ENCODE measurements at places on chromosomes 12 and 14.

DNA sequence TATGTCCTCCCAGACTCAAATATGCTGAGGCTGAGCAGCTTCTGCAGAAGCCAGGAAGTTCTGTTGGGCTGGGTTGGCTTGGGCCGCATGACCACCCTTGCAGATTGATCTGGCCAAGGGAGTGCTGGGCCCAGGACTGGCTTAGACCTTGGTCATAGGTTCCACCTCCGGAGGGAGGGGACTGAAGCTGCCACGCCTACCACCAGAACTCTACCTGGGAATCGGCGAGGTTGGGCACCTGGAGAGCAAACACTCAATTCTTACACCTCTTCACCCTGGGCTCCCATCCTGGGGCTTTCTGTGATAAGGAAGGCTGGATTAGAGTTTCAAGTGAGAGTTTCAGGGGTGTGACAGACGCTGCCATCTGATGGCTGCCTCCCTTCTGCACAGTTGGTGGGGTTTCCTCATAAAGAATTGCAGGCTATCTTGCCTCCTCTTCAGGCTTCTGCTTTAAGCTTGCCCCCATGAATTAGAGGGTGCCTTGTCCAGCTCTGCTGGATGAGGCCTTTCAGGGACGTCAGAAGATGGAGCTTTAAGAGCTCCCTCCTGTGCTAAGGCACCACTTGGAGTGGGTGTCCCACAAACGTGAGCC lies 5.8 kb downstream of the SLC24A4 start:
- no peak for DNase-seq

GRCh38 chr12:42812086-42812485 lies 222.5 kb upstream of the PRICKLE1 start:
- no peak for DNase-seq

DNA sequence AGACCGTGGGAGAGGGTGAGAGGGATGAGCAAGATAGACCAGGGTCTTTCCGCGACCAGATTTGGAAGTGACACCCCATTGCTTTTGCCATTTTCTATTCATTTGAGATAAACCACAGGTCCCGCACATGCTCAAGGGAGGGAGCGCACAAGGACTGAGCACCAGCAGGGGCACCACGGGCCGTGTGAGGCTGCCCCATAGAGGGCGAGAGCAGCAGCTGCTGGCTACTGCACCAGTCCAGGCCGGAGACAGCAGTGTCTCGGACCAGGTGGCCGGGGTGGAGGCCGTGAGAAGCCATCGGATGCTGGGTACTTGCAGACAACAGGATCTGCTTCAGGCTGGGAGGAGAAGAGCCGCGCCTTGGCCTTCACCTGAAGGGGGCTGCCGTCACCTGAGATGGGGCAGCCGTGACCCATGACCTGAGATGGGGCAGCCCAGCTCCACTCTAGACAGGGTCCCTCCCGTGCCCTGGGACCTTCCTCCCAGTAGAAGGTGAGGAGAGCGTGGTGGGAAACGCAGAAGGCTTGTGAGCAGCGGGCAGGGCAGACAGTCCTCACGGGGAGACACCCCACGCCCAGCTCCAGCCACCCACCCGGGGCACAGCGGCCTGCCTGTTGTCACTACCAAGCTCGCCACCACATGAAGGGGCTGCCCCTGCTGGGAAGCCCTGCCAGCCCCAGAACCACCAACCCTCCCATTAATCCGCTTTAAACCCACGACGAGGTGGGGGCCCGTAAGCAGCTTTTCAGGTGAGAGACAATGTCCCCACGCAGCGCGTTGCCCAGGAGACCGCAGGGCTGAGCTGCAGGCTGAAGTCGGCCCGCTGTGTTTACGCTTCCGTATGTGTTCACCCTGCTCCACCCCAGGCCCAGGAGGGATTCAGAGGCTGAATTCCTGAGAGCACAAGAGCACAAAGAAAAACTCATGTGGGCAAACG lies 61.7 kb upstream of the FBRSL1 start:
- DNase-seq = no peak

DNA sequence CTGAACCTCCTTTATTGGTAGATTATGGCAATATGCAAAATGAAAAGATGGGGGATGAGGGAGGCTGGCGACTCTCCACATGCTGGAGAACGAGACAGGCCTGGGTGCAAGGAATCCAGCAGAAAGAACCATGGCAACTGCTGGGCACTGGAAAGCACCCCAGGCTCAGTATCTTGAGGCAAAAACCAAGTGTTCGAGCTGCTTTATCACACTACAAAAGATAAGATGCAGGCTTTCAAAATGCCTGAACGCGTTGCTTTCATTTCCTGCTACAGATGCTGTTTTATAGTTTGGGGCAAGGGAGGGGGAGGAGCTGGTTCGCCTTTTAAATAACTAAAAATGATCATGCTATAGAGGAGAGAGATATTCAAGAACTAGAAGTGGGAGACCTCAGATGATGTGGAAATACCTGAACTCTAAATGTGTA lies 38.9 kb downstream of the NIN start:
- no peak for DNase-seq

DNA sequence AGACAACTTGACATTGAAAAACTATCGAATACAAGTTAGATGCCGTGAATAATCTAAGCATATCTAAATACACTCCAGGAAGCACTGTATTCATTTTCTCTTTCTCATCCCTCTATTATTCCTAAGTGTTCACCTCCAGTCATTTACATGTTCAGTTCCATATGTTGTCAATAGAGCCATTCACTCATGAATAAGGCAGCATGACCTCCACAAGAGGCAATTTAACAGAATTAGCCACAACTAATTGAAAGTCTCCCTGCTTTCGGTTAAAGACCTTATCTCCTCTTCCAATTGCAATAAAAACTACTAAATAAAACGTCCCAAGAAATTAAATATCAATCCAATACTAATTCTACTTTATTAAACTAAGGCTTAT lies 1.8 kb downstream of the LRIG3 start:
- no peak for DNase-seq

DNA sequence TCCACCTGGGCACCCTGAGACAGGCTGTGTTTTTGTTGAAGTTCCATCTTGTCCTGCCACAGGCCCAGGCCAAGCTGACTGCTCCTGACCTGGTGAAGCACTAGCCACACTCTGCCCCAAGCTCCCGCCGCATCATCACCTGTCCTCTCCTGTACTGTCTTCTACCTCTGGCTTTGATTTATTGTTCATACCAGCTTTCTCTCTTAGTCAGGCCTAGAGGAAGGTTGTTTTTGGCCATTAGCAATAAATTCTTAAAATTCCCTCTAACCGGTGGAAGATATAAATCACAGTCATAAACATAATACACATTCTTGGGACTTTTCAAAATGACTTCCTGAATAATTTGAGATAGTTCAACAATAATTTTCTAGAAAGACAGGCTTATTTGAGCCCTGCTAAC lies 169.4 kb downstream of the DAD1 start:
- no peak for DNase-seq

DNA sequence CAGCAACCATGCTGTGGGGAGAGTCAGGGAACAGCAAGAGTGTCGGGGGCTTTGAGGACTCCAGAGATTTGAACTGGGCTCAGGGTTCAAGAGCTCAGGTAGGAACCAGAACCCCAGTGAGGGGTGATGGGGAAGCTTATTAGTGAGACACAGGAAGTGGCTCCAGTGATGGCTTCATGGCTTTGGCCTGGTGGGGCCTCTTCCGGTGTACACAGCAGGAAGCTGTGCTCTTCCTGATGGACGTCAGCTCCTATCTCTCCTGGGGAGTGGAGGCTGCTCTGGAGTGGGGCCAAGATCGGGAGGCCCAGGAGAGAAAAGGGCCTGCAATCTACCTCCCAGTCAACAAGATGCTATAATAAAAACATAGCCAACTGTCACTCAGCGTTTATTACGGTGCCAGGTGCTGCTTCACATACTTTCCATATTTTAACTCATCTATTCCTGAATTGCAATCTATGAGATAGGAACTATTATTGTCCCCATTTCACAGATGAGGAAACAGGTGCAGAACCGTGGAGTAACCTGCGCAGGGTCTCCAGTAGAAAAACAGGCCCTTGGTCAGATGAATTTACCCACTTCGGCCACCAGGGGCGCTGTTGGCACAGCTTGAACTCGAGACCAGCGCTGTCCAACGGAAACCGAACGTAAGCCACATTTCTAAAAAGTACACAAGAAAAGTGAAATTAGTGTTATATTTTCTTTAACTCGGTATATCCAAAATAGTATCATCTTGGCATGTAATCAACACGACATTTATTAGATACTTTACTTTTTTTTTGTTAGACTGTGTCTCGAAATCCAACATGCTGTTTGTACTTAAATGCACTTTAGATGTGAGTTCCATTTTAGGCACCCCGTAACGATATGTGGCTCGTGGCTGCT lies 63.6 kb upstream of the DLK1 start:
- DNase-seq = peak; percentile 69

- DNase-seq = no peak
Observed at GRCh38 chr14:23492618-23493272, 23.2 kb downstream of the NGDN start.

GRCh38 chr14:68216079-68216478 lies 396.5 kb downstream of the RAD51B start:
- DNase-seq = no peak

DNA sequence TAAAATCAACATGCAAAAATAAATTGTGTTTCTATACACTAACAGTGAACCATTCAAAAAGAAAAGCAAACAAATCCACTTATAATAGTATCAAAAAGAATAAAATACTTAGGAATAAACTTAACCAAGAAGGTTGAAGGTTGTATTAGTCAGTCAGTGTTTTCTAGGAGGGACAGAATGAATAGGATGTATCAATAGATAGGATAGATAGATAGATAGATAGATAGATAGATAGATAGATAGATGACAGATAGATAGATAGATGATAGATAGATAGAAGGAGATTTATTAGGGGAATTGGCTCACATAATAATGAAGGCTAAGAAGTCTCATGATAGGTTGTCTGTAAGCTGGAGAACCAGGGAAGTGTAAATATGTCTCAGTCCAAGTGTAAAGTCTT lies 37.2 kb upstream of the MON2 start:
- DNase-seq = no peak

DNA sequence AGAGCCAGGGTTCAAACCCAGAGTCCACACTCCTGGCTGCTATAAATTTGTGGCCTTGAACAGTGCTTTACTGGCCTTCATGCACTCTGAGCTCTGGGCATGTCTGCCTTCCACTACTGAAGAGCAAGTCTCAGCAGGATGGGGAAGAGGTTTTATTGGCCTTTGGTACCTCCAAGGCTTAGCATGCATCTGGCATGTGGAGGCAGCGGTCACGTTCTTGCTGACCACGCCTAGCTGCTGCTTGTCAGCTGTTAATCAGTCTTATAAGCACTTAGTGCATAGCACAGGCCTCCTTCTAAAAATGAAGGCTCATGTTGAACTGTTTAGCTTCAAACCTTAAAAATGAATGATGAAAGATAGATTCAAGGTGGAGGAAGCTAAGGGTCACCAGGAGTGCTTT lies 177.5 kb downstream of the PELI2 start:
- no peak for DNase-seq

DNA sequence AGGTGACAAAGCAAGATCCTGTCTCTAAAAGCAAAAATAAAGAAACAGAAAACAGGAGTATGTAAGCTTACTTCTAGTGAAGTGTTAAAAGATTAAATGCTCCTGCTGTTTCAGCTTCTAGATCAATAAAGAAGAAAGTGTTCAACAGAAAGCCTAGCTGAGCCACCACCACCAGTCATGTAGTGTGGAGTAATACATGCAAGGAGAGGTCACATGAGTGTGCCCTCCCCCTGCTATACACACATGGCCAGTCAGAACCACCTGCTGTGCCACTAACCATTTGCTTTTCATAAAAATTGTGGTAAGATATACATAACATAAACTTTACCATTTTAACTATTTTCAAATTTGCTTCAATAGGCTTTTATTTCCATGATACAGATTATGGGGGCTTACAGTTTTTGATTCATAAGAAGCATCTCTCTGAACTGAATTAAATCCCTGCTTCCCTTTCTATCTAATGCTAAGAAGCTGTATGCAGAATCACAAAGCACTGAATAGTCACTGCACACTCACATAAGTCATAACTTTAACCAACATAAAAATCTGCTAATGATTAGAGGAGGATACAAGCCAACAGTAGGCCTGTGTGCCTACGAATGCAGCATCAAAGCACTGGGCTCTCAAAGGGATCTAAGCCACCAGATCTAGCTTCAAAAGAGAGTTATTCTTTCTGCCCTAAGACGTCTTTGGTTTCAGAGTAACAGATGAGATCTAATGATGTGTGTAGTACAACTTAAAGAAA lies 515.5 kb downstream of the C12orf50 start:
- no peak for DNase-seq

GRCh38 chr12:25372969-25373817 lies 122.5 kb upstream of the KRAS start:
- DNase-seq = no peak

DNA sequence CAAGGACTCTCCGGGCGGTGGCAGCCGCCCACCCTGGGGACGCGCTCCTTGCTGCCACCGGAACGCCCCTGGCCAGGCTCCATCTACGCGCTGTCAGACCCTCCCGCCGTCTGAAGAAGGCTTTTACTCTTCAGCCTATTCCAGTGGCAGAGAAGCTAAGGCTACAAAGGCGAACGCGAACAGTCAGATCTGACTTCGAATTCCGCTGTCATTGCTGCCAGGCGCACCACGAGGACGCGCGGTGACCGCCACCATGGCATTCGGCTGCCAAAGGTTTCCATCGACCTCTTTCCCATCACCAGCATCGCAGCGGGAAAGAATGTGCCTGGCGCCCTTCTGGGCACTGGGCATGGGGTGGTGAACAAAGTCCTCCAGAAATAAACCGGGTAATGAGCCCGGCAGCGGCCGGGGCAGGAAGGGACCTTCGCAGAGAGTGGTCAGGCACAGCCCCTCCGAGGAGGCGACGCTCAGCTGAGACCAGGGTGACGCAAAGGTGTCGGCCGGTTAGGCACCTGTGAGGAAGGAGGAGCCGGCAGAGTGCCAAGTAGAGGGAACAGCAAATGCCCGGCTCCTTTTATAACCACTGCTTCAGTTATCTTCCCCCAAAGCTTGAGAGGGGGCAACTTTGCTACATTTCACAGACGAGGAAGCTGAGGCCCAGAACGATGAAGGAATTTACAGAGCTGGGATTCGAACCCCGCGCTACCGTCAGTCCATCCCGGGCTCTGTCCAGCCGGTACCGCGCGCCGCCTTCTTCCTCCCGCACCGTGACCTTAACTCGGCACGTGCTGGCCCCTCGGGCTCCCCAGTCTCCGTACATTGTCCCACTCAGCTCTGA lies 1.9 kb upstream of the RFX4 start:
- DNase-seq = no peak

DNA sequence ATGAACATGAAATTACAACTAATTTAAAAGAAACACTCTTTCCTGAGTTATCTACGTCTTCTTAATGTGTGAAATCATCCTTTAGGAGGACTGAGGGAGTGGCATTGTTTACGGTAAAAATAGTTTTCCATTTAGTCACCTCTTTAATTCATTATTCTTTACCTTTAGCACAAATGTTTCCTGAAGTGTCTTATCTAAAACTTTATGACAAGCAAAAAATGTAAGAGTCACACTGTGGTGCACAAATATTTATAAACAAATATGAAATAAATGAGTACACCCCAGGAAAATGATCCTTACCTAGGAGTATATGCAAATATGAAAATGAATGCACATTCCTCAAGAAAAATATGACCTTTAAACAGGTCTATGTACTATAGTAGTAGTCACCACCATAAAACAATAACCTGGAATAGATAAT lies 104.6 kb downstream of the PTPRR start:
- no peak for DNase-seq

Data from stimulated activated CD4-positive, alpha-beta T cell treated with anti-CD3 and anti-CD28 coated beads, Interleukin-4, amount 100 ng/mL, for 1 hour (primary cell).